ENCODE measurements at places on chromosomes 2 and 18. TPM values are rescaled to one million over a fixed set of nuclear protein-coding genes. Genes with fewer than 3 reads are reported as not detected.

- H3K27me3 ChIP-seq: peaks cover 2% of the 10 kb centered on the region
- no peak overlapping the region for H3K27ac ChIP-seq
- H3K36me3 ChIP-seq: peaks cover 8% of the 10 kb centered on the region
- H3K4me3 ChIP-seq: no peak overlapping the region
- H3K4me1 ChIP-seq: no peaks in the 10 kb centered on the region
Observed at GRCh38 chr2:204416236-204416635, 129.0 kb upstream of the PARD3B start.

GRCh38 chr2:225457482-225457881 is 58.0 kb downstream of the NYAP2 start:
- H3K4me3 ChIP-seq: no peak overlapping the region
- peaks cover 25% of the 10 kb centered on the region for H3K4me1 ChIP-seq
- no peaks in the 10 kb centered on the region for H3K27me3 ChIP-seq
- no peak for DNase-seq
- no peaks in the 10 kb centered on the region for H3K36me3 ChIP-seq
- H3K27ac ChIP-seq: no peak overlapping the region

GRCh38 chr2:41933585-41934320 is 114.1 kb upstream of the PKDCC start:
- DNase-seq: no peak
- peaks cover 6% of the 10 kb centered on the region for H3K27me3 ChIP-seq
- H3K4me3 ChIP-seq: no peak overlapping the region
- no peak overlapping the region for H3K27ac ChIP-seq
- no peaks in the 10 kb centered on the region for H3K36me3 ChIP-seq

C2orf78 gene
- total RNA-seq: not detected

DNA sequence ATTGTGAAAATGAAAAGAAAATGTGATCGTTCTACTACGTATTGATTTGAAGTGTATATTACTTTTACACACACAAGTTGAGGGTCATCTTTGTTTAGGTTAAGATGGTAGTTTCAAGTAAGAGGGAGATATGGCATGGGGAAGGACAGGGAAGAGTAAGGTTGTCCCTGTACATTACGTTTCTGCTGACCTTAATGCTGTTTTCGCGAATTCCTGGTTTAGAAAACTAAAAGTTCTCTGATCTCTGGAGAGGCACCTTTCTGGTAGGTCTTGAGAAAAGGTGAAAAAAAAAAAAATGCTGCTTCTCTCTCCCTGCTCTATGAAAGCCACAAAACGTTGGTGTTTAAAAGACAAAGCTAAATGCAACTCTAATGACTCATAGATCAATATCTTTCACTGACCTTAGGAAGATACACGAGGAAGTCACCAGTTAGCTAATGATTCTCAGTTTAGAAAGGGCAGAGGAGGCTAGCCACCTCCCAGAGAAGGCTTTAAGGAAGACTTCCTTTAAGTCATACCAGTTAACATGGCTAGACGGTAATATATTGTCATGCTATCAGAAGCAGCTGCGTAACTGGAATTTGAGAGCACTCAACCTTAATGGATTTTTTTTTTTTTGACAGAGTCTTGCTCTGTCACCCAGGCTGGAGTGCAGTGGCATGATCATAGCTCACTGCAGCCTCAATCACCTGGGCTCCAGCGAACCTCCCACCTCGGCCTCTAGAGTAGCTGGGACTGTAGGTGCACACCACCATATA is 13.2 kb downstream of the TXNDC2 start:
- H3K4me1 ChIP-seq: no peaks in the 10 kb centered on the region
- DNase-seq: no peak
- no peaks in the 10 kb centered on the region for H3K36me3 ChIP-seq
- no peak overlapping the region for H3K27ac ChIP-seq
- H3K4me3 ChIP-seq: no peak overlapping the region

GRCh38 chr2:43486603-43487002 is 109.2 kb downstream of the THADA start:
- H3K4me3 ChIP-seq: no peak overlapping the region
- no peak overlapping the region for H3K27ac ChIP-seq
- no peaks in the 10 kb centered on the region for H3K27me3 ChIP-seq
- no peaks in the 10 kb centered on the region for H3K4me1 ChIP-seq
- H3K36me3 ChIP-seq: no peaks in the 10 kb centered on the region
- DNase-seq: no peak

Measured in endothelial cell (in vitro differentiated cells).